Substantia nigra (tissue), 51 donors: ENCODE measurements at places on chromosomes 1 and 21.

- no peak for DNase-seq
These were observed 38.0 kb downstream of the NFIA start for GRCh38 chr1:61120246-61120840.

- no peak for DNase-seq
These were observed 88.5 kb upstream of the ETV3 start for GRCh38 chr1:157226739-157227138.

DNA sequence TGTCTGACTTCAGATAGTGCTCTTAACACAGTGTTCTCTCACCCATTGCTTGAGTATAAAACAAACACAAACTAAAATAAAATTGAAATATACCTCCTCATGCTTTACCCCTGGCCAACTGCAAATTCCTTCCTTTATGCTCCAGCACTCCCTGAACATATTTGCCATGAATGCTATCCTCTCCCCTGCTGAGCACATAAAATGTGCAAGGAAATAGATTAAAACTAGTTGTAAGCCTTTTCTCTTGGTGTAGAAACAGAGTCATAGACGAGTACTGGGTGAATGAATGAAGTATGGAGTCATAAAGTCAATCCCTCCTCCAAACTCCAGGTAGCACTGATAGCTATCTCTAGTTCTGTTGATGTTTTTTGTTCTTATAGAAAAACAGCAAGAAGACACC lies 2.6 kb downstream of the GPR161 start:
- DNase-seq = no peak

DNA sequence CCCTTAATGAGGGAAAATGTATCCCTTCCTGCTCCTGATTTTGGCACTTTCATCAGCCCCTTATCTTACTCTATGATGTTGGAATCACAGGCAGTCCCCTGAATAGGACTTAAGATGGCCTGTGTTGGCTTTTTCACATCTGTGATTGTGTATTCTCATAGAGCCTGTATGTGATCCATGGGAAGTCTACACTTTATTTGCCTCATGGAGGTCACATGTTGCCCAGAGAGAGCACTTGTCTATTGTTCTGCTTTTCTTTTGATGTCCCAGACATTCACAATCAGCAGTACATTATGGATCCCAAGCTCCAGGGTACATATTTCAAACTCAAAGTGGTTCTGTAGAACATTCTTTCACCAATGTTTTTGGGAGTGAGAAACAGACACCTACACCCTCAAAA lies 885.2 kb upstream of the ADGRL2 start:
- DNase-seq = no peak

- no peak for DNase-seq
These were observed 1.1 kb upstream of the PSMG1 start for GRCh38 chr21:39184050-39184980.

DNA sequence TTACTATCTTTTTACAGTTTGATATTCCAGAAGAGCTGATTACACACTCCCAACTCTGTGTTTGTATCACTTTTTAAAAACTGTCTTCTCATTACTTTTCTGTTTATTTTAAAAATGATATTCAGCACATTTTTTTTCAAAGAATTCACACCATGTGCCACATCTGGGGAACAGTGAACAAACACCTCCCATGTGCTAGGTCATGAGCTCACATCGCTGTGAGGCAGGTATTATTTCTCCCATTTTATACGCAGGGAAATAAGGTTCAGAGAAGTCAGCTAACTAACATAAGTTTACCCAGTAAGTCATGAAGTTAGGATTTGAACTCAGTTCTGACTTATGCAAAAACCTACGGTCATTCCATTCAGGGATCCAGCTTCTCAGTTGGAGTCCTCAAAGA lies 44.9 kb downstream of the S1PR1 start:
- DNase-seq = no peak

- DNase-seq = no peak
These were observed 57.9 kb downstream of the OVGP1 start for GRCh38 chr1:111369645-111370044.

DNA sequence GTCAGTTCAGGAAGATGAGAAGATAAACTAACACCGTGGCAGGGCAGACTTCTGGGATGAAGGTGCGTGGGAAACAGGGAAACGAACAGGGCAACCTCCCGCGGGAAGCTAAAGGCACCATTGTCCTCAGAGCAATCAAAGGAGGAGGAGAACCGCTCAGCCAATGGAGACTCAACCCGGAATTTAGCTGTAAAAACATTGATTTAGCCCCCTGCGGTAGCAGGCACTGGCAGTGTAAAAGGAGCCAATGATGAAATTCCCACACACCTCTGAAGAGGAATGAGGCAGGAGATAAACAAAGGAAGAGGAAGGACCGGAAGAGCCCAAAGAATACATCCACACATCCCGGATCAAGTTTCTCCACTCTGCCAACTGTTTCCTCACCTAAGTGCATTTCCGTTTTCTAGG lies 19.5 kb downstream of the HLCS start:
- DNase-seq = no peak

- DNase-seq = peak; percentile 59
These were observed 262.4 kb downstream of the ST6GALNAC3 start for GRCh38 chr1:76336931-76337371.

- DNase-seq = no peak
These were observed 48.6 kb downstream of the ITPKB start for GRCh38 chr1:226690460-226690982.

- no peak for DNase-seq
These were observed 1.2 kb downstream of the EPHB2 start for GRCh38 chr1:22711591-22712501.

DNA sequence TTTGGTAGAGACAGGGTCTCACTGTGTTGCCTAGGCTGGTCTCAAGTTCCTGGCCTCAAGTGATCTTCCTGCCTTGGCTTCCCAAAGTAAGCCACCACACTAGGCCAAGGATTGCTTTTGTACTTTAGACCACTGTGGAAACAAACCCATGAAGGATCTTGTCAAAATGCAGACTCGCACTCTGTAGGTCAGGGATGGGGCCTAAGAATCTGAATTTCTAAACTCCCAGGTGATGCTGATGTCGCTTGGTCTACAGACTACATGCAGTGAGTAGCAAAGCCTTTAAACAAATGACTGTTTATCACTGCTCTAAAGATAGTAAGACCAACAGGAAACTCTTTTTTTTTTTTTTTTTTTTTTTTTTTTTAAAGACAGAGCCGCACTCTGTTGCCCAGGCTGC lies 54.1 kb upstream of the MUTYH start:
- no peak for DNase-seq

GRCh38 chr1:79588719-79589118 lies 582.2 kb upstream of the ADGRL4 start:
- no peak for DNase-seq

DNA sequence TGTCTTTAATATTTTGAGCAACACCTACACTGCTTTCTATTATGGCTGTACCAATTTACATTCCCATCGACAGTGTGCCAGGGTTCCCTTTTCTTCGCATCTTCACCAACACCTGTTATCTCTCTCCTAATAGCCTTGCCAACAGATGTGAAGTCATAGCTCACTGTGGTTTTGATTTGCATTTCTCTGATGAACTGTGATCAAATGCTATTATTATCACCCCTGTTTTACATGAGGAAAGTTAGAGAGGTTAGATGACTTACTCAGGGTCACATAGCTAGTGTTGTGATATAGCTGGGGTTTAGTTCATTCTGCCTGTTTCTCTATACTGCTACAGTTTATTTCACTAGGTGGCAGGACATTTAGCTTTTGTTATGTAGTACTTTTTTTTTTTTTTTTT lies 204.1 kb downstream of the FMN2 start:
- DNase-seq = no peak

DNA sequence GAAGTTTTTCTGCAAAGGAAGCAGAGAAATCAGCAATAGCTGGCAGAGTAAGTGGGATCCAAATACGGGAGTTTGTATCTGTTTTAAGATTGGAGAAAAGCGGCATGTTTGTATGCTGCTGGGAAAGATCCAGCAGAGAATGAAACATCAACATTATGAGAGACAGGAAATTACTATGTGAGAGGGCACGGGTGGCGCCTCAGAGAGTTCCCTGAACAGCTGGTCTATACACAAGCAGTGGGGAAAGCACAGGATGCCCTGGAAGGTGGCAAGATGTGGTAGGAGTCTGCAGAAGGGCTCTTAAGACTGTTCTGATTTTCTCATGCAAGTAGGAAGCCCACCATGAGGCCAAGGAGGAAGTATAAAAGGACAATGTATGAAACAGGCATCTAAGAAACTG lies 130.4 kb downstream of the RERE start:
- no peak for DNase-seq

DNA sequence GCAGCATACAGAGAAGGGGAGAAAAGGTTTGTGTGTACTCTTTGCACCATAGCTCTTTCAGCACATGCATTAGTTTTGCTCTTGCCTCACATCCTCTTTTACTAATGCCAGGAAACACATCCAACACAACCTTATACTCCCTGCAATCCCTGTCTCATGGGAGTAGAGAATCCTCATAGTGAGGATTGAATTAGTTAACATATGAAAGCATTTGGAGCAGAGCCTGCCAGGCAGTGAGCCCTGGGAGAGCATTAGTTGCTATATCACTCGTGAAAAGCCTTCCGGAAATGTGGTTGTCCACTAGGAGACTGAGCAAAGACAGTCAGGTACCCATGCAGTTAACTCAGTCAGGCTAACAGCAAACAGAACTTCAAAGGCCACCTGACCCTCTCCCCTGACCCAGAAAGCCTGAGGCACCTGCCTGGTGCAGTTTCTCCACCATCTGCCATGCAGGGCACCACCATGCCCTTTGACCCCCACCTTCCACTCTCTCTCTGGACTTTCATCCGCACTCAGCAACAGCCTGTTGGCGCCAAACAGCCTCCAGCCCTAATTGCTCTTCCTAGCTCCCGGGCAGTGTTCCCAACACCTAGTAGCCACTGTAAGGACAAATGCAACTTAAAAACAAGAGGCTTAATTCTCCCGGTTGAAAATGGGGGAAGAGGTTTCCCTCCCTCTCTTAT lies 14.9 kb upstream of the AGT start:
- no peak for DNase-seq

GRCh38 chr1:2522230-2522629 lies 4.2 kb downstream of the PANK4 start:
- no peak for DNase-seq

- no peak for DNase-seq
These were observed 12.9 kb downstream of the DNAJC11 start for GRCh38 chr1:6688757-6689156.

- peak; percentile 27 for DNase-seq
These were observed 738 bp downstream of the GNPAT start for GRCh38 chr1:231241750-231242149.

DNA sequence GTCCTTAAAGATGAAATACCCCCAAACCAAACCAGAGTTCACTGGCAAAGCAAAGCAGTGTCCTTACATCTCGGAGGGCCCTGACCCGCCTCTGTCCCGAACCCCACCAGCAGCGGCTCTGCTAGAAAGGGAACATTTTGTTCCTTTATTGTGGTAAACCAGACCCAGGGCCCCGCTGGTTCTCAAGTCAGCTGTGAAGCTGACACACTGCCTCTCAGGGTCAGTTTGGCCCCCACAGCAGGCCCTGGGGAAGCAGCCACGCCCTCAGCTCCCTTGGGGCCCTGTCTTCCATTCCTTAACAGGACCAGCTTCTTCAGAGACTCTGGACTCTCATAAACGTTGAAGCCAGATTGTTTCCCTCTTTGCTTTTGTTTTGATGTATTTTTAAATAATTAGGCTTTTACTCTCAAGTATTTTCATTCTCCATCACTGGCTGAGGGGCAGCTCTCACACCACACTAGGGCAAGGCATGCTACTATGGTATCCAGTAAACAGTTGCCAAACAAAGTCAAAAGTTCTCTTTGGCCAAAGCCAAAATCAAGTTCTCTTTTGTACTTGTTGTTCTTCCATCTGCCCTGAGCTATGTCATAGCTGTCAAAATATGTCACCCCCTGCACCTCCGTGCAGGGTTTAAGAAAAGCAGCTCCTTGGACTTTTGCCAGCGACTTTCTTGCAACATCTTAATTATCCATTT lies 61.1 kb upstream of the ANGPTL1 start:
- DNase-seq = no peak

GRCh38 chr1:198519639-198520501 lies 20.6 kb downstream of the ATP6V1G3 start:
- DNase-seq = no peak

DNA sequence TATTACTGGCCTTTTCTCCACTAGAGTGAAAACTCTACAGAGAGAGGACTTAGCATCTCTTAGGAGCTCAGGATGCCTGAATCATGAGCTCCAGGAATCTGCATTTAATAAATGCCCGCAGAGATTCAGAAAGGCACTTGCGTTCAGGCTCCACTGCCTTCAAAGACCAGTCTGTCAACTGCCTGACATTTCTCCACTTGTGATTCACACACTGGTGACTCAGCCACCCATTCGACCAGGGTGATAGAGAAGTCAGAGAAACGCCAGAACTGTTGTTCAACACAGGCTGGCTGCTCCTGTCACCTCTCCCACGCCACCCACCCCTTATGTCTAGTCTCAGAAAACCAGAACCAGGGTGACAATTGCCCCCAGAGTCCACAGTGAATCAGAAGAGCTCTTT lies 26.9 kb upstream of the LBR start:
- DNase-seq = no peak

DNA sequence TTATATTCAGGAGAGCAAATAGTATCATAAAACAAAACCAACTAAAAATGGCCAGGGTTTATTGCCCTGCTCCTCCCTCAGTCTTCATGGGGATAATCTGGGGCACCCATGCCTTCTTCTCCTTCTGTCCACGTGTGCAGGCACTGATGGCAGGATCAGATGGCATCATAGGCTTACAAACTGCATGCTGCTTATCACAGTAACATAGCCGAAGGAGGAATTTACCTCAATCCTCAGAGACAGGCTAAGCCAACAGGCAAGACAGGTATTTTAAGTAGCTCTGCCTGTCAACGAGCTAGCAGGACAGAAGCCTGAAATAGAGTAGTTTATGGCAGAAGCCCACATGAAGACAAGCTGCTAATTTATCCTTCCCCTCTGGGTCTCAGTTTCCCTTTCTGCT lies 9.4 kb downstream of the LAMB3 start:
- no peak for DNase-seq

GRCh38 chr1:38222891-38223290 lies 176.3 kb upstream of the POU3F1 start:
- DNase-seq = no peak

DNA sequence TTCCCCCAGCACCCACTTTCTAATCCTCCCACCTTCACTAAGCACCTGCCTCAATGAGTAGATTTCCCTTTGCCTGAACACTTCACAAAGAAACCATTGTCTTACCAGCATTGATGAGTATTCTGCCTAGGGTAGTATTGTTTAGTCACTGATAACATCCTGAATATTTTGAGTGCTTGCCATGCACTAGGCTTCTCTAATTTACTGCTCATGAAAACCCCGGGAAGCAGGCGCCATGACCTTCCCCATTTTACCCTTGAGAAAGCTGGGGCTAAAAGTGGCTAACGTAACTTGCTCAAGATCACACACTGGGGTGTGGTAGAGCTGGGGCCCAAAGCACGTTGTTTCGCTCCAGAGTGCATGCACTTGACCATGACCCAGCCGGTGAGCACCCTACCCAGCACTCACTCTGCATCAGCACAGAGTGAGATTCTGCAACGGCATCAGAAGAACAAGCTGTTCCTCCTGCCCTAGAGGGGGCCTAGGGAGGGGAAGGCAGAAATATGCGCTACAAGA lies 10.6 kb upstream of the F3 start:
- no peak for DNase-seq

- DNase-seq = no peak
These were observed 123.7 kb downstream of the NOS1AP start for GRCh38 chr1:162193221-162193620.
